AG08395 (cell line): ENCODE measurements at places on chromosomes 12 and 14.

- peak; percentile 17 for DNase-seq
These were observed 9.6 kb downstream of the PTPN6 start for GRCh38 chr12:6960593-6961277.

DNA sequence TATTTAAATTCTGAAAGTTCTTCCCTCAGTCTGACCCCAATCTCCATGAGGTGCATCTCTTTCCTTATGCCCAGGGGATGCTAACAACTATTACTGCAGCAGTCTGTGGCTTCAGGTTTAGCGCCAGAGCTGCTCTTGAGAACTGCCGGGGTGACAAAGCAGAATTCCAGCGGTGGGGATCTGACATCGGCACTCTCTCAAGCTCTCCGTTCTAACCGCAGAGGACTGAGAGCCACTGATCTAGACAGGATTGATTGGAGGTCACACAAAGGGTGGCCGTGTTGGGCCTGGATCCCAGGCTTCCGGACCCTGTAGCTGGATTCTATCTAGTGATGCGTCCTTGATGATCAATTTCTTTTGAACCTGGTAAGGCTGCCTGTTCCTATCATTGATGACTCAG lies 155.6 kb upstream of the TMEM132C start:
- DNase-seq, result no peak

- DNase-seq, result no peak
These were observed 229.7 kb downstream of the TTC6 start for GRCh38 chr14:37824939-37825712.

DNA sequence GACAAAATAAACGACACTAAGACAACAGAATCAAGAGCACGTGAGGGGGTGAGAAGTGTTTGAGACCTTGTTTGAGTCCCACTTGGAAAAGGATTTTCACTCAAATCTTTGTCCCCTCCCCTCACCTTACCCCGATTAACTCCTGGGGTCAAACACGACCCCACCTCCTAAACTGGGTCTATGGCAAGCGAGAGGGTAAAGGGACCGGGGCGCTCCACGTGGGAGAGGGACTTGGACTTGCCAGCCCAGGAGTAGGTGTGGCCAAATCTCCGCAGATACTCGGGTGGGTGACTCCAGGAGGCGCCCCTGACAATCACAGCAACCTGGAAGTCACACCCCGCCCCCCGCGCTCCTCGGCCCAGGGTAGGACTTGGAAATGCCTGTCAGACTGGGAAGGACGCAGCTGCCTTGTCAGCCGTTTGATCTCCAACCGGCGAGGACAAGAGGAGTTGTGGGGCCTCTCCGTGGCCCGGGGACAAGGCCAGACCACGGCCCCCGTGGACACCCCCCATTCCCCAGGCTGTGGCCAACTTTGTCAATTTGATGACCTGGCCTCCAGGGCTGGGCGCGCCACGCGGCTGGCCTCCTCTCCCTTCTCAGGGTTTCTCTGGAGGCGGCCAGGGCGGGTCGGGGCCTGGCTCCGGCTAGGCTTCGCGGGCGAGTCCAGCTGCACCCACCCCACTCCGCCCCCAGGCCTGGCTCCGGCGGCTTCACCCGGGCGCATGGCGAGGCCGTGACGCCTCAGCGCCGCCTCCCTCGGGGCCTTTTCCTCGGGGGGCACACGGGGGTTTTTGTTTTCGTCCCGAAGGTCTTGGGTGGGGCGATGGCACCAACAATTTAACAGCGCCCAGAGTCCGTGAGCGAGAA lies 1.1 kb upstream of the BCL11B start:
- DNase-seq, result no peak

GRCh38 chr12:122834104-122834920 lies 945 bp upstream of the HIP1R start:
- DNase-seq, result peak; percentile 54

- DNase-seq, result no peak
These were observed 53.3 kb downstream of the SLC15A5 start for GRCh38 chr12:16224196-16224595.

DNA sequence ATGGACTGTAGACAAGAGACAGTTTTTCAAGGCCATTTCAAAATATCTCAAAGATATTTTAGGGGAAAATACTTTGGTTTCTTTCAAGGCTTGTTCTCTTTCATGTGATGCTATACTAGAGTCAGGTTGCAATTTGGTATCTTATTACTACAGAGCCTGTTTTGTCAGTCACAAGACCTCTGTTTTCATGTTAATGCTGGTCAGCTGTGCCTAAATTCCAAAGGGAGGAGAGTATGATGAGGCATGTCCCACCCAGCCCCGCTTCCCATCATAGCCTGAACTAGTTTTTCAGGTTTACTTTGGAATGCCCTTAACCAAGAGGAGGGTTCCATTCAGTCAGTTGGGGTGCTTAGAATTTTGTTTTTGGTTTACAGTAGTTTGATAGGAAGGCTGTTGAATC lies 52.6 kb downstream of the GPHB5 start:
- no peak for DNase-seq
